ENCODE measurements at places on chromosomes 4 and X.
A peak's percentile ranks its signal among the peaks of the same experiment; 100 is the strongest.

DNA sequence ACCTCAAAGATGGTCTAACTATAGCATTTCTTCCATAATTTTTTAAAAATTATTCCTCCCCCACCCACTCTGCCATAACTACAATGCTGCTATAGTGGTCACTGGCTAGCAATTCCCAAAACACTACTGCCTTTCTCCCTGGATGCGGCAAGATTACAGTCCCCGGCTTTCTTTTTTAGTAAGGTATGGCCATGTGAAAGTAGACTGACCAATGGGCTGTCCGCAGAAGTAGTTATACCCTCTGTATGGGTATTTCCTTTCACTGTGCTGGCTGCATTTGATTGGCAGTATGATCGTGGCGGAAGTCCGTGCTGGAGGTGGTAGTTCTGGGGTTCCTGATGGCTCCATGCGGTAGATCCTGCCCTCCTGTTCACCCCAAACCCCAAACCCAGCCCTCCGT, 166.0 kb downstream of the FBXO8 start:
- no peak for DNase-seq

DNA sequence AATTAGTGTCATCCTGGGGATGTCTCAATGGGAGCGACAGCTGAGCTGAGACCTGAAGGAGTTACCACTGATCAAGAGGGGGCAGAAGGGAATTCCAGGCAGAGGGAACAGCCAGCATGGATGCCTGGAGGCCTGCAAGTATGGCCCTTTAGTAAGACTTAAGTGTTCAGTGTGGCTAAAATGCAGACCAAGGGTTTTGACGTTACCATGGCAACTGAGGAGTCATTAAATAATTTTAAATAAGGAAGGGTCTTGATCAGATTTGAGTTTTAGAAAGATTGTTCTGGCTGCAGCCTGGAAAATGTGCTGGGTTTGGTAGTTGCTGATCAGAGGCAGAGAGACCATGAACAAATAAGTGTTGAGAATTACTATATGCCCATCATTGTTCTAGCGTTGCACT, 285.5 kb downstream of the USP46 start:
- DNase-seq = no peak

DNA sequence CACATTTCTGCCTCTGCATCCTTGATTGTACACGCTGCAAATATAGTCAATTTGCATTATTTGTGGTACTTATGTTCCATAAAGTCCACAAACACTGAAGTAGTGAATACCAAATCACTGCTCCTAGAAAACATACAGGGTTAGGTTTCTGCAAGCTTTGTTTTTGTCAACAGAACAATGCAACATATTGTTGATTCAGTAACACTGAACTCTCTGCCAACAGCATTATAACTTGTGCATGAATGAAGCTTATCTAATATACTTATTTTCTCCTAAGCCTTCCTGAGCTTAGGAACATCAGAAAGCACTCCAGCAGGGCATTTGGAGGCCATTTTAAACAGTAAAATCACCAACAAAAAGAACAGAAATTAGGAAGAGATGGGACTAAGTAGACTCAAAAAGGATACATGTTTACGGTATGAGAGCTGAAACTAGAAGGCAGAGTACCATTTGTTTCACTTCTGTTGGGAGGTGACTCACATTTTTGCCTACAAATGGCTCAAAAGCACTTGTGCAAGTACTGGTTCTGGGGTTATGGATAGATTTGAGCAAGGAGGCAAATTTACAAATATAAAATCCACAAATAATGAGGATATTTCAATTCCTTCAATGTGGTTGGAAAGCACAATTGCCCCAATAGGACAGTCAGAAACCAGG, 14.1 kb downstream of the COX18 start:
- no peak for DNase-seq

GRCh38 chr4:154001193-154001592, 212.3 kb upstream of the SFRP2 start:
- no peak for DNase-seq

- no peak for DNase-seq
Observed at GRCh38 chr4:26648260-26648659, 64.4 kb downstream of the TBC1D19 start.

- DNase-seq = peak; percentile 12
Observed at GRCh38 chr4:40283968-40284367, 51.2 kb upstream of the CHRNA9 start.

- peak; percentile 64 for DNase-seq
Observed at GRCh38 chr4:140092094-140092851, 61.7 kb downstream of the MAML3 start.

GRCh38 chr4:152369902-152370295, 166.0 kb downstream of the FBXW7 start:
- DNase-seq = no peak

- DNase-seq = no peak
Observed at GRCh38 chrX:1784773-1785172, 169.9 kb downstream of the ASMT start.

DNA sequence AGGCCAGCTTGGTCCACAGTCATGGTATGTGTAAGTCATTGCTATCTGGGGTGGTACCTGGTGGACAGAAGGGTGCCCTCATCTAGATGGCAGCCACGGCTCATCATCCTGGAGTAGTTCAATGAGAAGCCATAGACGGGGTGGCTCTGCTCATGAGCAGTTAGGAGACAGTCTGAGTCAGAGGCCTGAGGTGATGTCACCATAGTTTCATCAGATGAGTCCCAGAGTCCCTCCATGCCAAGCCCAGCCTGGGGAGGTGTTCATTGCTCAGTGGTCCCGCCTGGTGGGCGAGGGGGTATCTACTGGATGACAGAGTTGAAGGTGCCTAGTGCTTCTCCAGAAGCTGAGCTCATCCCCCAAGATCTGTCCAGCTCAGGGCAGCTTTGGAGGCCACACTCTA, 49.8 kb downstream of the DLG3 start:
- no peak for DNase-seq

GRCh38 chr4:71453531-71453930, 114.7 kb downstream of the SLC4A4 start:
- DNase-seq = no peak

DNA sequence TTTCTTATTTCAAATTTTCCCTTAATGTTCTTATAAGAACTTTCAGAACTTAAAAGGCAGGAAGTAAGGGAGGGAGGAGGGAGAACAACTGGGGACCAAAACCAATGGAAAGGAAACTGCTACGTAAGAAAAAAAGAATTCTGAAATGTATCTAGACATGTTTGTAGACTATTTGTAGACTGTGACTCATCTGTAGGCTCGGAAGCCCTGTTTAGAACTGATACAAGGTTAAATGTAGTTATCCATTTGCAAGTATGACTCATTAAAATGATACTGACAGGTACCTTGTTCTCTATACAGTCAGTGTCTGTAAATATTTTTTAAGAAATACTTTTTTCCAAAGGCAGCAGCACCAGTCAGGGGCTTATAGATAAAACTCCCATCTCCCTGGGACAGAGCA, 202.0 kb downstream of the DHX15 start:
- no peak for DNase-seq

DNA sequence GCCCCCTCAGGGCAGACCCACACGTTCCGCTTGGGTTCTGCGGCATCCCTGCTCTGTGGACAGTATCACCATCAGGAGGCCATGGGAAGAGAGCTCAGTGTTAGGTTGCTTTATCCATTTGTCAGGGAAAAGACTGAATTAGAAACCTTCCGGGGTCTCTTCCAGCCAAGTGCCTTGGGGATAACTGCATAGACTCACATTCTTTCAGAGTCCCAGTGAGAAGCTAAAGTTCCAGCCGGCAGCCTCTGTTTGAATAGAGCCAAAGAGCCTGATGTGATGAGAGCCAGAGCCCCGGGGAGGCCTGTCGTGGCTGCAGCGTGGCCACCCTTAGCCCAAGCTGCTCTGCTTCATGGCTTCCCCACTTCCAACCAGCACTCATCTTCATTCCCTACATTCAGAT, 85.2 kb downstream of the FHDC1 start:
- DNase-seq = no peak

DNA sequence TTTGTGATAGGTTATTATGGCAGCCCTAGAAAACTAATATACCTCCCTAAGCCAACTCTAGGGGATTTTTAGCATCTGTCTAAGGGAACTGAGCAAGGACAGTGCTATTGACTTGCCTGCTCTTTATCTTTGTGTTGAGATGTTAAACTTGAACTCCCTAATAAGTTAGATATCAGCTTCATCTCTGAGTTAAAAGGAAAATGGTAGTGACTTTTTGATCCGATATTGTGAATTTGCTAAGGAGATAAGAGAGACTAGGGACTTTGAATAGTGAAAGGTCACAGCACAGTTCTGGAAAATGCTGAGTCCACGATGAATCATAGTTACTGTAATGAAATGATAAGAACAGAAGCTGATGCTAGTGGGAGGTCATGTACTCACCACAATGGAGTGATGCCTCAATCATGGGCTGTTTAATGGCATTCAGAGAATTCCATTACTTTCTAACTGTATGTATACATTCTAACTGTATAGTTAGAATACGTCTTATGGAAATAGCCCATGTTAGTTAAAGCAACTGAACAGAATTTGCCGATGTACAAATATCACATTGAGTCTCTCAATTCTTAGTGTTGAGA, 147.2 kb downstream of the GLRA3 start:
- no peak for DNase-seq

- no peak for DNase-seq
Observed at GRCh38 chr4:138499627-138500026, 257.5 kb upstream of the SLC7A11 start.

GRCh38 chrX:70332600-70332999, 42.7 kb downstream of the KIF4A start:
- DNase-seq = no peak

- no peak for DNase-seq
Observed at GRCh38 chr4:87073199-87074120, 138.6 kb downstream of the AFF1 start.

DNA sequence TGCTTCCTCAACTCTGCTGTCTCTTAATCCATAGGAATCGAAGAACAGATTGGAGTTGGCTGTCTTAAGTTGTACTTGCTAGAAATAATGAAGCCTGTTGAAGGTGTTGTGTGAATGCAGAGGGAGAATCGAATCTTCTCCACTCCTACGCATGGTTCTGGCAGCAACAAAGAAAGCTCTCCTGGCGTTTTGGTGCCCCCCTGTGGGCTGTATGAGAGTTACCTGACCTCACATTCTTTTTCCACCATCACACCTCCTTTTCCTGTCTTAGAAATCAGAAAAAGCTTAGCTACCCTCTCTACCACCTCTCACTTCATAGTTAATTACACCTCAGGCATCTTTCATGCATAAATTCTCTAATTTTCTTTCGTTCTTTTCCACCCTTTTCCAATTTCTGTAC, 16.3 kb downstream of the KLF8 start:
- peak; percentile 58 for DNase-seq

- DNase-seq = no peak
Observed at GRCh38 chr4:184355111-184355604, 119.2 kb downstream of the IRF2 start.

DNA sequence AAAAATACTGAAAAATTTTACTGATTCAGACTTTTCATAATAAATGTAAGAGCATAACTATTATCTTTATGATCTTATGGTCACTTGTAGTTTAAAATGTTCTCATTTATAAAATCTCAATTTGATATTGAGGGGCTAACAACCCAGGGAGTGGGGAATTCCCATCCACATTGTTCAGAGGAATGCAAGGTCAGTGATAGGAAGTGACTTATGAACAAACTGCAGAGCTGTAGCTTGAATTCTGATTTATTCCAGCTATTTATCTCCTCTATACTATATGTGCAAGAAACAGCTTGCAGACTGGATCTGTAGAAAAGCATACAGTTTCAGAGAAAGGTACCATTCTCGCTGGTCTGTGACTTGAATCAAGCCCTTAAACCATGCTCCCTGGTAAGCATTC, 61.6 kb downstream of the SEC24D start:
- DNase-seq = no peak

GRCh38 chr4:7170012-7170411, 22.3 kb upstream of the SORCS2 start:
- peak; percentile 5 for DNase-seq

- no peak for DNase-seq
Observed at GRCh38 chr4:105637408-105638176, 70.9 kb downstream of the INTS12 start.

DNA sequence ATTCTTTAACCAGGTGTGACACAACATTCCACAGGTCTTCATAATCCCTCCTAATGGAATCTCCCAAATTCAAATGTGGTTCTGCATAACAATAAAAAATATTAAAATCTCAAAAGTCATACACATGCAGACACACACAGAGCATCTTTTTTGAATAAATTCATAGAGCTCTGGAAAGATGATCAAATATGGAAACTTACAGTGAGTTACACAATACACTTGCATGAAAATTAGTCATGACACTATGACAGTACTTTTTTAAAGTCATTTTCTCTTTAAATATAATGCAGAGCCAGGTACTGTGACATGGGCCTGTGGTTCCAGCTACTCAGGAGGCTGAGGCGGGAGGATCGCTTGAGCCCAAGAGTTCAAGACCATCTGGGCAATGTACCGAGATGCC, 38.9 kb downstream of the DDX60L start:
- DNase-seq = no peak

GRCh38 chr4:76029300-76029699, 6.0 kb upstream of the CXCL10 start:
- DNase-seq = no peak

DNA sequence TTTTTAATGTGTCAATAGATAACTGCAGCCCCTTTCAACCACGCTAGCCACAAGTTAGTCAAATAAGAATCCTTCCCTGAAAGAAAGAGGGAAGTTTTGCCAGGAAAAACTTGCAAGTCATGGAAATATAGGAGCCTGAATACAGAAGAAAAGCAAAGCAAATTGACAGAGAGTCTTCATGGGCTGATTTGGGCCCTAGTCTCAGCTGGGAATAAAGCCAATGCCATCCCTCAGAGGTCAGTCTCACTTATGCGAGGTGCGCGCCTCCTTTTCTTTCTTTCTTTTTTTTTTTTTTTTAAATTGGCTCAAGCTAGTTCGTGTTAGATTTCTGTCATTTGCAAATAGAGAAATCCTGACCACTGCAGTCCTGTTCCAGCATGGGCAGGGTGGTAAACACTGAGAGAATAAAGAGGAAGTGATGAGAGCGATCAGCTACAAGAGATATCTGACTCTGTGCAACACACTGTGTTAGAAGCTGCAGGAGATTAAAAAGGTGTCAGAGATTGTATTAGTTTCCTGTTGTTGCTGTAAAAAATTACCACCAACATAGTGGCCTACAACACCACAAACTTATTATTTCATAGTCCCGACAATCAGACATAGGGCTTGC, 299.7 kb downstream of the LDB2 start:
- DNase-seq = no peak

GRCh38 chrX:100274916-100275315, 135.2 kb downstream of the PCDH19 start:
- no peak for DNase-seq

- no peak for DNase-seq
Observed at GRCh38 chr4:72006586-72006985, 25.2 kb upstream of the NPFFR2 start.

GRCh38 chrX:155612312-155613224, at the start of gene TMLHE:
TSS of gene TMLHE (minus strand) at chrX:155612952. CDS start at chrX:155545276, 67,676 bp downstream.
- DNase-seq = peak; percentile 52

Measured in Caco-2 (cell line).